ENCODE measurements at places on chromosomes 2 and 18.

- no peak for DNase-seq
Measured at GRCh38 chr18:63142594-63143225, 176.9 kb downstream of the BCL2 start.

- no peak for DNase-seq
Measured at GRCh38 chr2:10568736-10569432, 120.8 kb upstream of the ODC1 start.

GRCh38 chr18:73961804-73962203 lies 185.8 kb downstream of the FBXO15 start:
- no peak for DNase-seq

DNA sequence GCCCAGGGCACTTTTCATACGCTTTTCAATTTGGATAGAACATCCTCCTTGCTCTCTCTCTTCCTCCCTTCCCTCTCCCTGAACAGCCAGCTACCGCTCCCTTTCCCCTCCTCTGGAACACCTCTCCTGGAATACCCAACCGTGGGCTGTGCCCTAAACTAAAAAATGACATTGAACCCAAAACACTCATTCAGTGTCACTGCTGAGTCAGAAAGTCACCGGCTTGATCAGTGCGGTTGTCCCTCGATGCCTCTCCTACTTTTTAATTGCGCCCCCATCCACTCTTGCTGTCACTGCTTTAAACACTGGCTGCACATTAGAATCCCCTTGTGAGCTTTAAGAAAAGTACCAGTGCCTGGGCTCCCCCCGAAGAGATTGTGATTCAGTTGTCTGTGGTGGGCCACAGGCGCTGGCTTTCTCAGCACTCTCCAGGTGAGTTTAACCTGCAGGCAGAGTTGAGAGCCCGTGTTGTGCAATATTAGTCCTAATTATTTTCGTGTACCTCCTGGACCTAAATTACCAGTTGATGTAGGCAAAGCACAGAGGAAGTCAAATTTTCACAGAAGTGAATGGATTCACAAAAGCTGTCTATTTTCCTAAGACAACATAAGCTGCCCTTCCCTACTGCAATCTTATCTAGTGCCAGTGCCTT lies 302.0 kb downstream of the PRKCE start:
- no peak for DNase-seq

GRCh38 chr2:172408143-172408766 lies 19.1 kb upstream of the ITGA6 start:
- peak; percentile 79 for DNase-seq

- no peak for DNase-seq
Measured at GRCh38 chr2:134195341-134195740, 58.5 kb upstream of the MGAT5 start.

GRCh38 chr18:32803568-32803967 lies 30.7 kb upstream of the KLHL14 start:
- DNase-seq, result no peak

GRCh38 chr18:76064998-76065397 lies 430.0 kb downstream of the ZNF516 start:
- no peak for DNase-seq

DNA sequence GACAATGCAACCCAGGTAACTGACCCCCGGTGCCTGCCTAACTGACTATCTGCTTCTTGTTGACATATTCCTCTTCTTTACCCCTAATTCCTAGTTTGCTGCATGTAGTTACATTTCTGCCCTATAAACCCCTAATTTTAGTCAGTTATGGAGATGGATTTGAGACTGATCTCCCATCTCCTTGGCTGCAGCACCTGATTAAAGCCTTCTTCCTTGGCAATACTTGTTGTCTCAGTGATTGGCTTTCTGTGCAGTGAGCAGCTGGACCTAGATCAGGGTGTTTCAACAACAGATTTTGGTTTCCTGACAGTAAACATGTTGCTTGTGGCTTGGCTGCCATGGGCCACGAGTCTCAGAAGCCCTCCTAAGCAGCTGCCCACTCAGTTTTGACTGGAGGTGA lies 105.4 kb downstream of the SP100 start:
- DNase-seq, result no peak

DNA sequence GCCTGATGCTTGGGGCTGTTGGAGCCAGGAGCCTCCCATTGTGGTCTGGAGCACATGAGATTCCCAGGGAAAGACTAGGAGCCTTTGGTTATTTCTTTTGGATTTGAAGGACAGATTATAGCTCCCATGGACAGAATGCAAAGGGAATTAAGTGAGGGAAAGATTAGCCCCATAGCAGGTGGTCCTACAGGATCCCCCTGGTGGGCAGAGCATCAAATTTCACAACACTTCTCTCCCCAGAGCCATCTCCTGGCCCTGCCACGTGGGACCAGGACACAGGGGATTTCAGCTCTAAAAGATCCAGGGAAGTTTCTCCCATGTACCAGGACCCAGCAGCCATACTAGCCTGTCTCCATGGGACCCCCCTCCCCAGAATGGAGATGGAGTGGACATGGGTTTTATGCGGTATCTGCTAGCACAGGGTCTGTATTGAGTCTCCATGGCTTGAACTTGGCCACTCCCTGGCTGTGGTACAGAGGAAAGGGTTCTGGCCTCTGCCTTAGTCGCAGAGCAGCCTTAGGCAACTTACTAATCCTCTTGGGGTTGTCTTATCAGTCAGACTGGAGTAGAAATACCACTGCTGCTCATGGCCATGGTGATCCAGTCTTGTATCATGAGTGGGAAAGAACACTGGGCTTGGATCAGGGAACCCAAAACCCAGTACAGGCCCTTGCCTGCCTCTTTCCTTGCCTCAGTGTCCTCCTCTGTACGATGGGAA lies 6.8 kb upstream of the PLB1 start:
- no peak for DNase-seq

DNA sequence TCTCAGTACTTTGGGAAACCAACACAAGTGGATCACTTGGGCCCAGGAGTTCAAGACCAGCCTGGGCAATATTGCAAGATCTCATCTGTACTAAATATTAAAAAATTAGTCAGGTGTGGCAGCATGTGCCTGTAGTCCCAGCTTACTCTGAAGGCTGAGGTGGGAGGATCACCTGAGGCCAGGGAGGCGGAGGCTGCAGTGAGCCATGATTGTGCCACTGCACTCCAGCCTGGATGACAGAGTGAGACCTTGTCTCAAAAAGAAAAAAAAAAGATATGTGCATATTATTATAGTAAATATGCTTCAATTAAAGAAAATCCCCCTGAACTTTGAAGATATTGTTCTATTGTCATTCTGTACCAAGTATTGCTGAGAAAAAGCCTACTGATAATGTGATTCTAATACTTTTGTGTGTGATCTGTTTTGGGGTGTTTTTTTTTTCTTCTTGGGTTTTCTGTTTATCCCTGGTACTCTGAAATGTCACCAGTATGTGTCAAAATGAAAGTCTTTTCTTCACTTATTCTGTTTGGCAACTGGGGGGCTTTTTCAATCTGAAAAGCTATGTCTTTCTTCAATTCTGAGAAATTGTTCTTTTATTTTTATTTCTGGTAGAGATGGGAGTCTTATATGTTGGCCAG lies 13.2 kb downstream of the NEURL3 start:
- DNase-seq, result no peak

DNA sequence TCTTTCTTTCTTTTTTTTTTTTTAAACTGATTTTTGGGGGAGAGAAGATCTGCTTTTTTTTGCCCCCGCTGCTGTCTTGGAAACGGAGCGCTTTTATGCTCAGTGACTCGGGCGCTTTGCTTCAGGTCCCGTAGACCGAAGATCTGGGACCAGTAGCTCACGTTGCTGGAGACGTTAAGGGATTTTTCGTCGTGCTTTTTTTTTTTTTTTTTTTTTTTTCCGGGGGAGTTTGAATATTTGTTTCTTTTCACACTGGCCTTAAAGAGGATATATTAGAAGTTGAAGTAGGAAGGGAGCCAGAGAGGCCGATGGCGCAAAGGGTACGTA lies 587 bp downstream of the MEIS1 start:
- no peak for DNase-seq

- no peak for DNase-seq
Measured at GRCh38 chr2:169815849-169816248, 8.9 kb downstream of the METTL5 start.

GRCh38 chr18:46832849-46833248 lies 76.0 kb upstream of the ST8SIA5 start:
- peak; percentile 12 for DNase-seq

GRCh38 chr18:34647251-34647650 lies 62.8 kb upstream of the DTNA start:
- DNase-seq, result no peak

GRCh38 chr18:48777026-48777743 lies 173.6 kb downstream of the SMAD7 start:
- DNase-seq, result no peak

GRCh38 chr2:212156088-212156487 lies 382.5 kb downstream of the ERBB4 start:
- no peak for DNase-seq

GRCh38 chr2:39479696-39480095 lies 42.6 kb upstream of the MAP4K3 start:
- DNase-seq, result no peak

DNA sequence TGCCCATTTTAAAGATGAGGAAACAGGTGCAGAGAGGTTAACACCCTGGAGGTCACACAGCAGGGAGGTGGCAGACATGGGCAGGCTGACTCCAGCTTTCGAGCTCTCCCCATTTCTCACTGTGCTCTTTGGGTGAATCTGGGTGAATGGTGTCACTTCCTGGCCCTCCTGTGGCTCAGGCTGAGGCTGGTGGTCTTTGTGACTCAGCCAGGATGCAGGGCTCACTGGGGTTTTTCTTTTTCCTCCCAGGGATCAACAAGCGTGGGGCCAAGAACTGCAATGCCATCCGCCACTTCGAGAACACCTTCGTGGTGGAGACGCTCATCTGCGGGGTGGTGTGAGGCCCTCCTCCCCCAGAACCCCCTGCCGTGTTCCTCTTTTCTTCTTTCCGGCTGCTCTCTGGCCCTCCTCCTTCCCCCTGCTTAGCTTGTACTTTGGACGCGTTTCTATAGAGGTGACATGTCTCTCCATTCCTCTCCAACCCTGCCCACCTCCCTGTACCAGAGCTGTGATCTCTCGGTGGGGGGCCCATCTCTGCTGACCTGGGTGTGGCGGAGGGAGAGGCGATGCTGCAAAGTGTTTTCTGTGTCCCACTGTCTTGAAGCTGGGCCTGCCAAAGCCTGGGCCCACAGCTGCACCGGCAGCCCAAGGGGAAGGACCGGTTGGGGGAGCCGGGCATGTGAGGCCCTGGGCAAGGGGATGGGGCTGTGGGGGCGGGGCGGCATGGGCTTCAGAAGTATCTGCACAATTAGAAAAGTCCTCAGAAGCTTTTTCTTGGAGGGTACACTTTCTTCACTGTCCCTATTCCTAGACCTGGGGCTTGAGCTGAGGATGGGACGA lies 13.2 kb downstream of the ITM2C start:
- no peak for DNase-seq
